ENCODE measurements at places on chromosomes 7 and 10.

- DNase-seq, result no peak
Observed at GRCh38 chr7:51430480-51431086, 114.0 kb upstream of the COBL start.

- no peak for DNase-seq
Observed at GRCh38 chr10:72525277-72525676, 100.6 kb downstream of the MICU1 start.

DNA sequence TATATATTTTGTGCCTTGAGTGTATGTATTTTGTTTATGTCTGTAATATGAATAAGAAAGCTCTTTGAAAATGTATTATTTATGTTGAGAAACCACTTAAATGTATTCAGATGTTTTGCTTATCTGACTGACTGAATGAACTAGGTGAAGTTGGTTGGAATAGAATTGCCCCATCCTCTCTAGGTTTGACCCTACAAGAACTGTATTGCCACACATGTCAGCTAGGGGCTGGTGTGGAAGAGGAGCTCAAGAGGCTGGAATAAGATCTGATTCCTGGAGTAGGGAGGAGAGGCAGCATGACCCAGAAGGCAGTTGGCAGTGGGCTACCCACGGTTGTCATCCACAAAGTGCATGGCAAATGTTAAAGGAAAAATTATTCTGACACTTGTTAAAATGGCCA is 9.1 kb downstream of the SSMEM1 start:
- no peak for DNase-seq

DNA sequence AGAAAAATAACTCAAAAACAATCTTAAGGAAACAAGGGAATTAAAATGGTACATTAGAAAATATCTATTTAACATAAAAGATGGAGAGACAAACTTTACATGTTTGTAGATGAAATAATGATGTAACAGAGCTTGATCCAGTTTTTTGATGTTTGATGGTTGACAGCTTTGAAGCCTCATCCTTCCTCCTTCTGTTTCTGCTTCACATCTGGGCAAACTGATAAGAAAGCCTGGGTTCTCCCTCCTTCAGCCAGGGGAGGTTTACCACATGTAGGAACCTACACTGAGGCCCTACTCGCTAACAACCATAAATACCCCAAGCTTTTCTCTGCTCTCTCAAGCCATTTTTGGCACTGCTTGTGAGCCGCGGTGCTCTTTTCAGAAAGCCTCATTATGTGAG is 82.8 kb upstream of the ZNF32 start:
- no peak for DNase-seq
